ENCODE measurements at places on chromosomes 13 and 19.

- DNase-seq: no peak
Observed at GRCh38 chr19:2771786-2772674, 11.0 kb downstream of the SGTA start.

- DNase-seq: no peak
Observed at GRCh38 chr19:32489971-32490370, 84.4 kb downstream of the DPY19L3 start.

- DNase-seq: peak; percentile 18
Observed at GRCh38 chr13:30978981-30979956, 46.8 kb downstream of the TEX26 start.

- peak; percentile 60 for DNase-seq
Observed at GRCh38 chr13:109785141-109785891, 1.1 kb downstream of the IRS2 start.

- no peak for DNase-seq
Observed at GRCh38 chr13:107348471-107348870, 780.5 kb upstream of the ARGLU1 start.

- DNase-seq: no peak
Observed at GRCh38 chr13:99221567-99222239, 21.0 kb downstream of the UBAC2 start.

DNA sequence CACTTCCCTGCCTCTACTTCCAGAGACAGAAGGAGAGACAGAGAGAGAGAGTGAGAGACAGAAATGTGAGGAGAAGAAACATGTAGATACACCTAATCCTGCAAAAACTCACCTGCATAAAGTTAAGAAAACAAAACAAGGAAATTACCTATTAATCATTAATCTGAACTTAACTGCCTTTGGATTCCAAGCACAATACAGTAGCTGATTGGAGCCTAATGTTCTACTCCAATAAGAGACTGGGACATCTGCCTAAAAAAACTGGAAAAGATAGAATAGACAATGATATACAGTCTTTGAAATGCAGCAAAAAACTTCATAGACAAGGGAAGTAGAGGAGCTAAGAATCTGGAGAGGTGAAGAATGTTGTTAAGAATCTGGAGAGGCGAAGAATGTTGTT is 910.2 kb upstream of the SLC10A2 start:
- DNase-seq: no peak

DNA sequence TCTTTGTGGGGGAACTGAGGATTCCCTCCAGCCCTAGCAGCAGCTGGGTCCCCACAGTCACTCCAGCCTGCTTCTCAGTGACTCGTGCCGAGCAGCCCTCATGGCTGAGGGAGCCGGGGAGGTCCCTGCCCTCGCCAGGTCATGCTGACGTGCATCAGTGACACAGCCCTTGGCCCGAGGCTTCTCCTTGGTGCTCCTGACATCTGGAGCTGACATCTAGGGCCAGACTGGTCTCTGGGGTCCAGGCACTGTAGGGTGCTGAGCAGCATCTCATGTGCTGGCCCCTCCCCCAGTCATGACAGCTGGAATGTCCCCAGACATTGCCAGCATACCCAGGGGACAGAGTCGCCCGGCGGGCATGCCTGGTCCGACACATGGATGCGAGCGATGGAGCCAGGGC is 14.4 kb downstream of the COMP start:
- DNase-seq: no peak

DNA sequence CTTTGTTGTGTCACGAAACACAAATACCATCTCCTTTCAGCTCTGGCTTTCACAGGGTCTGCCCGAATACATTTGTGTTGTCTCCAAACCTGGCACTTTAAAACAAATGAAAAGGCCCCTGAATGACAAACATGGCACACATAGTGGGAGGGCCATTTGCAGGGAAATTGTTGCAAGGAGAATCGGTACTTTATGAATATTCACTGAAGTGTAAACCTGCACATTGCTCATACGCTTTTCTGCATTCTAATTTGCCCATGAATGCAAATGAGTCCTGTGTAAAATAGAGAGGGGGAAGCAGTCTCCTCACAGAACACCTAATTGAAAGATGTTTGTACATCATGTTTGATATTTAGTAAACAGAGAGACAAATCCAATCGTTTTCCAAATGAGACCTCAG is 82.7 kb upstream of the PCDH8 start:
- no peak for DNase-seq

DNA sequence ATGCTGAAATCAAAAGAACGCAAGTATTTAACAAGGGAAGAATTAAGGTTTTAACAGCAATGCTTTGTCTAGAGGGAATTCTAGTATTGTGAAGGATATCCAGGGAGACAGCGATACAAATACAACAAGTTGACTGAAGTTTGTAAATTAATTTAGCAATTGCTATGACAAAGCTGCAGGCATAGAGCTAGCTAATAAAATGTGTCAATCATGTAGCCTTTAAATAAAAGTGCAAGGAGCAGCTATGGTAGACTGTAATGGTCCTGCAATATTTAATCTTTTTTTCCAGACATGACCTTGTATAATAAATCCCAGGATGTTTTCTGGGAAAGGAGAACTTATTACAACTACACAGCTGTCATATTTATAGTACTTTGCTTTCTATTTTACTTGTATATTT is 779.3 kb downstream of the SLITRK5 start:
- no peak for DNase-seq

- no peak for DNase-seq
Observed at GRCh38 chr19:48473161-48473966, 4.2 kb downstream of the CYTH2 start.

All from T-helper 17 cell (primary cell).